ENCODE measurements at places on chromosomes 16 and 17.

- DNase-seq: no peak
Observed at GRCh38 chr17:30312226-30312625, 20.5 kb upstream of the BLMH start.

- no peak for DNase-seq
Observed at GRCh38 chr17:55564081-55564480, 52.8 kb upstream of the SMIM36 start.

DNA sequence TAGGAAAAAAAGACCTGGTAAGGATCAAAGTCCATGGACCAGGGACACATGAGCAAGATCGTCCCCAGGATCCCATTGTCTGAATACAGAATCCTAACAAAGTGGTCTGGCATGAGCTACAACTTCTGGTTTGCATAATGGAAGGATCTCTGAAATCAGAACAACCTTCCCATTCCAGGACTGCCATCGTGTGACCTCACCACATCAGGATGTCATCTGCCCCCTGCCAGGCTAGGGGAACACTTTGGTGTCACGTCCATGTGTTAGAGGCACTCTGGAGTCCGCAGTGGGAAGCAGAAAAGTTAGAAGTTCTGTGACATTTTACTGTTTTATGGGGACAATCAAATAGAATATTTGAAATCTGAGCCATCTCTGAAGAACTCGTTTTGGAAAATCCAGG is 160.7 kb downstream of the RGS9 start:
- DNase-seq: no peak

DNA sequence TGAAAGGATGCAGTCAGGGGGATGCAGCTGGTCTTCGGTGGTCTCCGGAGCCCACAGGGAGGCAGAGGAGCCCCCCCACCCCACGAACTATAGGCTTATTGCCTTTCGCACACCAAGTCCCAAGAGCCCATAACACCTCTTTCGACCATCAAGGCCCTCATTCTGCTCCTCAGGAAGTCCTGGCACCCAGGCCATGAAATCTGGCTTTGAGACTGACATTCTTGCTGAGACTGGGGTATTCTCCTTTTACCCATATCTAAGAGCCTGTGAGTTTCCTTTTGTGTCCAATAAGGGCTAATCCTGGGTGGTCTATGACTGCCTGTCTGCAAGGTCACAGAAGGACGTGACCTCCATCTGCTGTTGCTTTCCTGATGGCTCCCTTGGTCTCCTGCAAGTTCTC is 6.4 kb upstream of the ARL4D start:
- no peak for DNase-seq

DNA sequence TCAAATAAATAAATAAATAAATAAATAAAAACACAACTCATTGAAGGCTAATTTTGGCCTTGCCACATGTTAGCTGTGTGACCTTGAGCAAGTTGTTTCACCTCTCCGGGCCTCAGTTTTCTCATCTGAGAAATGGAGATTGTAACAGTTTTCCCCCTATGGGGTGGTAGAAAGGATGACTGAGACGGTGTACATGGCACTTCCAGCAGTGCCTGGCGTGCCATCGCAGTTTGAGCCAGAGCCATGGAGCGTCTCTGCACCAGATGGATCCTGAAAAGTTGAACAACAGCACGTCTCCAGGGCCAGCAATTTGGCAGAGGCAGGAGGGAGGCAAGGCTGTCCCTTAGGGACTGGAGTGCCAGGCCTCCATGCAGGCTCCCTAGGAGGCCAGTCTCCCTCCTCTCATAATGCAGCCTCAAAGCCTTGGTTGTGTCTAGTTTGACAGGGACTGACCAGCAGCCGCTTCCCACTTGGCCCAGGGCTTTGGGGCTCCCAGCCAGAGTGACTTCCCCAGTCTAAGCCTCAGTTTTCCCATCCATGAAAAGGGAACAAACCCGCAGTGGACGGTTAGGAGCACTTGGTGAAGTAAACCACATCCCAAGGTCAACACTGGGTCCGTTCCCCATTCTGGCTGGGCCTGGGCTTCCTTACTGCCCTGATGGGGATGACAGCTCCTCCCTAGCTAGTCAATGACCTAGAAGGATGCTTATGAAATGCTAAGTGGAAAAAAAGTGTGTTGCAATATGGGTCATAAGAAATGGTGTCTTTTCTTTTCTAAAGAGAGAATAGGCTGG is 19.3 kb downstream of the SOCS1 start:
- no peak for DNase-seq

GRCh38 chr16:82629441-82630027 is 2.8 kb downstream of the CDH13 start:
- no peak for DNase-seq

DNA sequence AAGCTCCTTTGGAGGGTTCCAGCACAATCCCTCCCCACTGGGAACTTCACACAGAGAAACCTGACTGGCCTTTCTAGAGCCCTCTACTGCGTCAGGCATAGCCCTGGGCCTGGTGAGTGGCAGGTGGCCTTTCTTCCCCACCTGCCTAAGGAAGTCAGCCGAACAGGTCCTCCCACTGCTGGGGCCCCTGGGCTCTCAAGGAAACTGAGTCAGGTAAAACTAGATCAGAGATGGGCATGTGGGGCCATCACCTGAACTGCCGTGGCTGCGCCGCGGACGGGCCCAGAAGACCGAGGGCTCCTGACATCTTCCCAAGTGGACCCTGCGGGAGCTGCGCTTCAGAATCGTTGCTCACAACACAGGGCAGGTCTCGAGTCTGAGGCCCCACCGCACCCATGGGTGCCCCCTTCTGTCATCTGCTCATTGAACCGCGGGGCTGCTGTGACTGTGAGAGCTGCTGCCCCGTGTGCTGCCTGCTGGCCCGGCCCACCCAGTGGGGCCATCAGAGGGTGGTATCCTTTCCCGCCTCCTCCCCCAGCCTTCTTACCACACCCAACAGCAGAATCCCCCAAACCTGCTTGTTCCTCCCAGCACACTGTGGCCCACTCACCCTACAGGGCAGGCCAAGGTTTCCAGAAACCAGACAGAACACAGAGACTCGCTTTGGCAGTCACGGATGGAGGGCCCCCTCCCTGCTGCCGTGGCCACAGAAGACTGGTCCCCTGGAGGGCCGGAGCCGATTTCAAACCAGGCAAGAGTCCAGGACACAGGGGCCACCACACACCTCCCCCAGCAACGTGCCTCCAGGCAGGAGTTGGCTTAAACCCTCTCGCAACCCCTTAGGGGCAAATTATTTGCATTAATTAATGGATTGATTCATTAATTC is 81.1 kb downstream of the TBC1D16 start:
- DNase-seq: no peak

DNA sequence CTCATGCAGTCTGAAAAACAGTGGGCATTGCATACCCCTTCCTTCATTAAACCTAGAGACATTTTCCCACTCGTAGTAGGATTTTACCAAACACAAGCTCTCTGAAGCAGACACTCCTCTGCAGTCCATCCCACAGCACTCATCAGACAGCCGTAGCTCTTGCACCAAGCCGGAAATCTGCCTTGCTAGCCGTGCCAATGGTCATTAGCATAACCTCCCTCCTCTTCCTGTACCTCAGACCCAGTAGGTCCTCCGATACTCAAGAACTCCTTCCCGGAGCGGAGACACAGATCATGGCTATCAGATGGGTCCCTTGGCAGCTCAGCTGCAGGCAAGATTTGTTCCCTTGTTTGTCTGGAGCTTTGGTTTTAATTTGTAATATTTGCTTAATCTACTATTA is 483.1 kb upstream of the PSMD7 start:
- DNase-seq: no peak

GRCh38 chr17:42459801-42460281 is 1.2 kb downstream of the ATP6V0A1 start:
- no peak for DNase-seq

GRCh38 chr16:85055493-85056210 is 28.1 kb downstream of the KIAA0513 start:
- DNase-seq: no peak

DNA sequence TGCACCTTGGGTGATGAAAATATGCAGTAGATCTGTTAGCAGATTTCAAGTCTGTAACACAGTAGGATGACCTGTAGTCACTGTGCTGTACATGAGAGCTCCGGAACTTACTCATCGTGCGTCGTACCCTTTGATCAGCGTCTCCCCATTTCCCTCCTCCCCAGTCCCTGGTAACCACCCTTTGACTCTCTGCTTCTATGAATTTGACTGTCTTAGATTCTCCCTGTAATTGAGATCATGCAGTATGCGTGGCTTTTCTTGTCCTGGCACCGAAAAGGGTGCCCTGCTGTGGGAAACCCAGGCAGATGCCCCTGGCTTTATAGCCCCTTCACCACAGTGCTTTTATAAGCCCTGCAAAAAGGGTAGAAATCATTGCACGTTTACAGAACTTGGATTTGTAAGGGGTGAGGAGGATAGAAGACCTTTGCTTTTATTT is 20.5 kb downstream of the CLEC16A start:
- DNase-seq: no peak

DNA sequence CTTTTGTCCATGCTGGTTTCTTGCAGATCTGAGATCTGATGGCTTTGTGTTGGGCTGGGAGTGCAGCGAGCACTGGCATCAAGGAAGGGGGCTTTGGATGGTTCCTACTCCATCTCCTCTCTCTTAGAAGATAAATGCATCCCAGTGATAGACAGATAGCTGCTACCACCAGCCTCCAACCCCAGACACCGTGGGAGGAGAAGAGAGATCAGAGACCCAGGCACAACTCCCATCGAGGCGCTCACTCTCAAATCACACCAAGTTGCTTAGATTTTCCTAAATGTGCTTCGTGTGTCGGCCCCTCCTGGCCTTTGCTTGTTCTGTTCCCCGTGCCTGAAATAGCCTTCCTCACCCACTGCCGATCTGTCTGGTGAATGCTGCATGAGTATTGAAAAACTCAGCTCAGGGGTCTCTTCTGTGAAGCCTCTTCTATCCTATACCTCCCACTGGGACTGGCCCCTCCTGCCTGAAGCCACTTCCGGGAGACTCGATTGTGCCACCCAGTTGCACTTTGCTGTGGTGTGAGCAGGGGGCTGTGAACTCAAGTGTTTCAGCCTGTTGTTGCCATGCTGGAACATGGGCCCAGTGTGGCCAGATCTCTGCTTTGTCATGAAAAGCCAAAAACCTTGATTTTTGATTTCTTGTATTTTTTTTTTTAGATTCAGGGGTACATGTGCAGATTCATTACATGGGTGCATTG is 242.7 kb downstream of the GSG1L start:
- no peak for DNase-seq

- no peak for DNase-seq
Observed at GRCh38 chr17:14688134-14688533, 387.3 kb downstream of the HS3ST3B1 start.

DNA sequence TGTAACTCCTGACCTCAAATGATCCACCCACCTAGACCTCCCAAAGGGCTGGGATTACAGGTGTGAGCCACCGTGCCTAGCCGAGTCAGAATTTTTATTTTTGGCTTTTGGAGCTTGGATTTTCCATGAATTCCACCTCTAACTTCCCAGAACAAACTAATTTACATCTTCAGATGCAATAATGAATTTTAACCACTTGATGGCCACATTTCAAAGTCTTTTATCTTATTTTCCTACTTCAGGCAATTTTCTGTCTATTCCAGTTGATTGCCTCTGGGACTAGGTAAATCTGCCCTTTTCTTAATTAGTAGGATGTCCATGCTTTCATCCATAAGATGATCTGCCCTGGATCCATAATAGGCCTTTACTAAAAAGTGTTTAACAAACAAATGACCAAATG is 156.4 kb upstream of the ANKFN1 start:
- no peak for DNase-seq

DNA sequence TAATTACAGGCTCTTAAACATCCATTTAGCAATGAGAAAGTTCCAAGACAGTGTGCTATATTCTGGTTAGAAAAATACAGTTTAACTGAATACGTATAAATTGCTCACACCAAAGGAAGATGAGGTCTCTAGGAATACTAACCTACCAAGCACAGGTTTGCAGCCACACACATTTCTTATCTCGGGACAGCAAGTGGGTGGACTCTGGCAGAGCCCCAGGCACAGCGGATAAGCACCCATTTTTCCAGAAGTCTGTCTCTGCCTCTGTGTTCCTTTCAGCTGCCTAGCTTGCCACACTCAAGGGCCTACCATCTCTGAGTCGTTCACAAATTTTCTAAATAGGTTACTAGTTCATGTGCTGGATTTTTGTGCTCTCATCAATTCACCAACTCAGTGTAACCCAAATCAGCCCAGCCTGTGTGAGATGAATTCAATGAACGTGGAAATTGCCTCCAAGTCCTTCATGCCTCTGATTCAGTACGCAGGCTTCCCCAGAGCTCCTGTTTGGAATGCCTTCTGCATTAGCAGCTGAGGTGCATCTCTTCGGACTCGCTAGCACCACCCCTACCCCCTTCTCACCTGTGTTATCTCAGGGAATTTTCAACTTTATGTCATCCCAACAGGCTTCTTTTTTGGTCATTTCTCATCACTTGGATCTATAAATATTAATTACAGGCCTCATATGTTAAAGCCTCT is 581.0 kb upstream of the CDH11 start:
- no peak for DNase-seq

- no peak for DNase-seq
Observed at GRCh38 chr16:11370084-11370931, 25.0 kb downstream of the RMI2 start.

GRCh38 chr16:87541147-87541871 is 48.5 kb upstream of the ZCCHC14 start:
- no peak for DNase-seq

GRCh38 chr17:79970576-79971068 is 65.0 kb downstream of the TBC1D16 start:
- DNase-seq: no peak
